A549 treated with Hydrocortisone at 1 μM for 4 hours (cell line): ENCODE measurements at places on chromosomes 7 and 10. TPM values are rescaled to one million over a fixed set of nuclear protein-coding genes. Genes with fewer than 3 reads are reported as not detected.

Gene TFEC
- total RNA-seq, result 0.03 to 0.06 TPM (median 0.05 TPM) in 4 of 5 replicates, not detected in the other

Gene TAS2R3
- total RNA-seq, result not detected in 5 replicates

Gene FGFR2
- total RNA-seq, result 0.28 to 0.60 TPM (median 0.43 TPM) in 5 replicates

Gene SMO
- total RNA-seq, result 11.4 to 14.9 TPM (median 14.3 TPM) in 5 replicates

Gene ING3
- 4.4 to 5.8 TPM (median 4.9 TPM) in 5 replicates for total RNA-seq

Gene IGFBP3
- total RNA-seq, result 118 to 196 TPM (median 163 TPM) in 5 replicates

Gene FEZF1
- not detected in 5 replicates for total RNA-seq

Gene SEMA4G
- total RNA-seq, result 6.9 to 8.5 TPM (median 7.8 TPM) in 5 replicates

Gene CHST15
- 7.0 to 8.9 TPM (median 8.0 TPM) in 5 replicates for total RNA-seq

Gene CCDC201
- total RNA-seq, result not detected in 5 replicates

Gene NOC3L
- total RNA-seq, result 20.1 to 32.9 TPM (median 22.7 TPM) in 5 replicates

Gene NUDT13
- total RNA-seq, result 2.6 to 3.9 TPM (median 3.4 TPM) in 5 replicates

Gene SNCG
- total RNA-seq, result 10.1 to 15.2 TPM (median 13.5 TPM) in 5 replicates
